ENCODE measurements at places on chromosomes 13 and 19.
A peak's percentile ranks its signal among the peaks of the same experiment; 100 is the strongest.

- DNase-seq: no peak
Observed at GRCh38 chr13:73677048-73677601, 457.1 kb downstream of the KLF12 start.

DNA sequence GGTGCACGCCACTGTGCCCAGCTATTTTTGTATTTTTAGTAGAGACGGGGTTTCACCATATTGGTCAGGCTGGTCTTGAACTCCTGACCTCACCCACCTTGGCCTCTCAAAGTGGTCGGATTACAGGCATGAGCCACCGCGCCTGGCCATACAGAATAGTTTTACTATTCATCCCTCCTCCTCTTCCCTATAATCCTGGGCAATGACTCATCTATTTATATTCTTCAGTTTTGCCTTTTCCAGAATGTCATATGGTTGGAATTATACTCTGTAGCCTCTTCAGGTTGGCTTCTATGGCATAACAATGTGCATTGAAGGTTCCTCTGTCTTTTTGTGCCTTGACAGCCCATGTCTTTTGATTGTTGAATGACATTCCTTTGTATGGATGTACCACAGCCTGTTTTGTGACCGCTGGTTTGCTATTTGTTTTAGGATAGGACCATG lies 22.2 kb upstream of the LRP3 start:
- DNase-seq: no peak

DNA sequence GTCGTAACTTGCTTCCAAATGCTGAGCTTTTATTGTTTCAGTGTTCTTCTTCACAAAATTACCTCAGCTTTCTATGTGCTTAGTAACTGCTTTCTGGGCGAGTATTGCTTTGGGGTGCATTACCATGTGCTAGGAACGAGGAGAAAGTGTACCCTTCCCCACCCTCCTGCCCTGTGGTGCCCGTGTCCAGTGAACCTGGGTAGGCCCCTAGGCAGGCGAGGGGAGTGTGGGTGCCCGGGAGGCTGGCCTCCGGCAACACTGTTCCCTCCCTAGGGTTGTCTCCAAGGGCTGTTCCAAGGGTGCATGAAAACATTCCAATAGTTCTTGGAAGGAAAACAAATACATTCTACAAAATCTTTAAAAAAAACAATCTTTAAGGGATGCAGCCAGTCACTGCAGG lies 216.5 kb upstream of the SOX1 start:
- DNase-seq: no peak

- DNase-seq: no peak
Observed at GRCh38 chr13:21338639-21339278, 120.3 kb downstream of the ZDHHC20 start.

DNA sequence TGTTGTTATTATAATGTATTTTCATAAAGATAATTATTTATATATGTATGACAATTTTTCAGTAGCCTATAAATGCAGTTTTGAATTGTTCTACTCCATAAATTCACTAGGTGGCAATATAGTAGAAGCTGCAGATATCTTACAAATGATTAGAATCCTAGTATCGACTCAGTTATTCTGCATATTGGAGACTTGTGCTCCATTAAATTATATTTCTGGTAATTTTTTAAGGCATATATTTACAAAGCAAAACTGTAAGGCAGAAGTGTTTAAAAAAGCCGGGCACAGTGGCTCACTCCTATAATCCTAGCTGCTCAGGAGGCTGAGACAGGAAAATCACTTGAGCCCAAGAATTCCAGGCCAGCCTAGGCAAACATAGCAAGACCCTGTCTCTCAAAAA lies 58.7 kb downstream of the DPY19L3 start:
- no peak for DNase-seq

GRCh38 chr13:29160862-29161261 lies 340.7 kb downstream of the MTUS2 start:
- no peak for DNase-seq

GRCh38 chr13:93338906-93339305 lies 112.3 kb downstream of the GPC6 start:
- no peak for DNase-seq

DNA sequence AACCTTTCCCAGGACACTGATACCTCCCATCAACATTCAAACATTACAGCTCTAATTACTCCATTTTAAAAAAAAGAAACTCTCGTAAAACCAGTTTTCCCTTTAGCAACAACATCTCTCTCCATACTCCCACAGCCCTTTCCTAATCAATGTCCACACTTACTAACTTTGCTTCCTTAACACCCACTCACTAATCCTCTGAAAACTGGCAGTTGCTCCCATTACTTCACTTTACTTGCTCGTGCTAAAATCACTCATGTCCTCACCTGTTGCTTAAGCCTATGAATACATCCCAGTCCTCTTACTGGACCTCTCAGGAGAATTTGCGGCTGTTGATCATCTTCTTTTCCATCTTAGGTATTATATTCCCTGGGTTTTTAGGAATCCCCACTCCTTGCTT lies 44.8 kb downstream of the RBM26 start:
- DNase-seq: no peak

DNA sequence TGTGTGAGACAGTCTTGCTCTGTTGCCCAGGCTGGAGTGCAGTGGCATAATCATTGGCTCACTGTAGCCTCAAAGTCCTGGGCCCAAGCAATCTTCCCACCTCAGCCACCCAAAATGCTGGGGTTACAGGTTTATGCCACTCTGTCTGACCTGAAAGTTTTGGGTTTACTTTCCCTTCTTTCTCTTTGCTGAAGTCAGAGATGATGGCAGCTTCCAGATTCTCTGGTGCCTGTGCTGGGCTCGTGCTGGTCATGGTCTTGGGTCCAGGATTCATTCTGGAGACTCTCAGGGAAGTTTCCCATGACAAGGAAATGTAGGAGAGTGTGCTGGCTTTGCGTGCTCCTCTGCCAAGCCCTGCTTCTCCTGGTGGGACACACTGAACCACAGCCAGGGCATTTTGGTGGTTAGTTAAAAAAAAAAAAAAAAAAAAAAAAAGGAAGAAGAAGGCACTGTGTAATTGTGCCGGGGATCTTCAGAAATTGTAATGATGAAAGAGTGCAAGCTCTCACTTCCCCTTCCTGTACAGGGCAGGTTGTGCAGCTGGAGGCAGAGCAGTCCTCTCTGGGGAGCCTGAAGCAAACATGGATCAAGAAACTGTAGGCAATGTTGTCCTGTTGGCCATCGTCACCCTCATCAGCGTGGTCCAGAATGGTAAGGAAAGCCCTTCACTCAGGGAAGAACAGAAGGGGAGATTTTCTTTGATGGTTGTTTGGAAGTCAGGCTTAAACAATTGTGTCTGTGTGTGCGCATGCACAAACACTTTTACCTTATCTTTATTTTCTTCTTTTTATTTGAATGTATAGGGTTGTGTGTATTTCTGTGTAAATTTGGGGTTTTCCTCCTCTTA lies at the start of gene ALOX5AP:
ALOX5AP (plus strand) TSS at position 519 of the 847 bp plus-strand sequence; CDS start at position 582, 63 bp downstream.
- peak; percentile 62 for DNase-seq

DNA sequence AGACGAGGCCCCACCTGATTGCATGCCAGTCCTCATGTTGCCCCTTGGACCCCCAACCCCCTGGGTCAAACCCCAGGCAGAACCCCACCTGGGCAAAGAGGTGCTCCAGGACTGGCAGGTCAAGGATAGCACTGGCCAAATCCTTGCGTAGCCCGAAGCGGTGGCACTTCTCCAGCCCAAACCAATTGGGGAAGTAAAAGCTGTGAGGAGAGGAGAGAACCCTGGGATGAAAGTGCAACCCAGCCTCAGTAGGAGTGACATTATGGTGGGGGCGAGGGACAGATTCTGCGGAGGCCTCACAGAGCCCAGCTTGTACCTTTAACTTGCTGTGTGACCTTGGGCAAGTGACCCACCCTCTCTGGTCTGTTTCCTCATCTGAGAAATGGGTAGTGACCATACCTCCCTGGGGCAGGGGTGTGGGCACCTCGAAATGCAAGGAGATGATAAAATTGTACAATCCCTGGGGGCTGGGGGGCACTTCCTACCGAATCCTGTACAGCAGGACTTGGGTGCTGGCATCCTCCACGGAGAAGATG lies 4.4 kb downstream of the JAK3 start:
- no peak for DNase-seq

DNA sequence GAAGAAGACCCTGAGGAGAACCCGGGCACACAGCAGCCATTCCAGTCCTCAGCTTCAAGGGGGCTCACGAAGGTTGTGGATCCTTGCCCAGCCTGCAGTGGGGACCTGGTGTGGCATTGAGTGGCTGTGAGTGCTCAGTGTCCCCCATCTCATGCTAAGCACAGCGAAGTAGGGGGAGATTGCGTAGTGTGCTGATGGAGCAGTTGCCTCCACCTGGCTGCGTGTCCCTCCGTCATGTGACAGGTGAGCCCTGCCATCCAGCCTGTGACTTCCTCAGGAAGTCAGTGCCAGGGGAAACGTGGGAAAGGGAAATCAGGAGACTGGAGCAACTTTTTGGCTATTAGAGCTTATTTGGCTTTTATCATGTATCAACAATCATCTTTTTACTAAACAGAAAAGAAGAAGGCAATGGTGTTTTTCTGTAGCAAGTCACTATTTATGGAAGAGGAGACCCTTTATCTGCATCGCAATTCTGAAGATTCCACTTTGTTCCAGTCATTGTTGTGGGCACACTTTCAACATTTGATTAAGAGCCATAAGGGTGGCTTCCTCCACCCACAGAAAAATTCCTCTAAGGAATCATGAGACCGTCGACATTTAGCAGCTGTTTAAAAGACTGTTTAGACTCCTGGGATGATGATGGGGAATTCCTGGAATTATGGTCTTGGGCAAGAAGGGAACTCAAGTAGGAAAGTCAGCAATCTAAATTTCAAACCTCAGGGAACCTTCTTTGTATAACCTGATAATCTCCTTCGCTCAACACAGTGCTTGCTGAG lies 126.8 kb upstream of the SPATA13 start:
- no peak for DNase-seq

GRCh38 chr13:74280795-74281490 lies 146.7 kb upstream of the KLF12 start:
- DNase-seq: no peak

GRCh38 chr13:95246292-95247082 lies 54.8 kb downstream of the ABCC4 start:
- DNase-seq: no peak

DNA sequence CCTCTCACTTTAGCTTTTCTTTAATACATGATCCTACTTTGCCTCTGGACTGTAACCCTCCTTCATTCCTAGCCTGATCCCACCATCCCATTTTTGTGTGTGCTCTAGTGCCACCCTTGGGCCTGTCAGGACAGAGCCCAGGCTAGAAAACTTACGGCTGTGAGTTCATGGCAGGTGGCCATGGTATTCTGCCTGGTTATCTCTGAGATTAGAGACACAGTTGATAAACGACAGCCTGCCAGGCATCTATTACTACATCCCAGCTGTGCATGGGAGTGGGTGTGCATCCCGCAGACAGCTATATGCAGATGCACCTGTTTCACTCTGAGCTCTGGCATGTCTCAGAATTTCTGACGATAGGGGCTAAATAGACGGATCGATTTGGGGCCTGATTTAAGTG lies 110.9 kb downstream of the HS6ST3 start:
- no peak for DNase-seq

- peak; percentile 23 for DNase-seq
Observed at GRCh38 chr19:48991873-48992580, 1.1 kb downstream of the GYS1 start.

- DNase-seq: no peak
Observed at GRCh38 chr13:45773236-45773635, 71.1 kb downstream of the CBY2 start.

DNA sequence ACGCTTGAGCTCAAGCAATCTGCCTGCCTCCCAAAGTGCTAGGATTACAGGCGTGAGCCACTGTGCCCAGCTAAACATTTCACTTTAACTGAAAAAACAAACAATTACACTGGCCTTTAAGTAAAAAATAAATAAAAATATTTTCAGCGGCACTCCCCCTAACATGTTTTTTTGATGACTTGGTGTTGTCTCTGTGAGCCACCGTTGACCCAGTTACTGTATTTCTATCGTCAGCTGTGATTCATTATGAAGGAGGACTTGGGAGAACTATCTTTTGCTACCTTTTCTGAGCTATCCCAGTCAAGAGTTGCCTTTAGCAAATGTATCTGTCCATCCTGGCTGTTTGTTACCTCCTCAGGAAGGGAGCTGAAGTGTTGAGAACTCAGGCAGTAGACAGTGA lies 18.5 kb upstream of the C19orf33 start:
- DNase-seq: no peak

- DNase-seq: no peak
Observed at GRCh38 chr13:104553896-104554295, 1487.7 kb upstream of the SLC10A2 start.

- no peak for DNase-seq
Observed at GRCh38 chr19:16851031-16851712, 22.0 kb downstream of the SIN3B start.

Measured in CD4-positive, alpha-beta T cell treated with Interferon gamma for 1 hour (primary cell).